ENCODE measurements at places on chromosomes 4 and X.

GRCh38 chrX:54386314-54386713 is 28.5 kb upstream of the WNK3 start:
- DNase-seq, result no peak

DNA sequence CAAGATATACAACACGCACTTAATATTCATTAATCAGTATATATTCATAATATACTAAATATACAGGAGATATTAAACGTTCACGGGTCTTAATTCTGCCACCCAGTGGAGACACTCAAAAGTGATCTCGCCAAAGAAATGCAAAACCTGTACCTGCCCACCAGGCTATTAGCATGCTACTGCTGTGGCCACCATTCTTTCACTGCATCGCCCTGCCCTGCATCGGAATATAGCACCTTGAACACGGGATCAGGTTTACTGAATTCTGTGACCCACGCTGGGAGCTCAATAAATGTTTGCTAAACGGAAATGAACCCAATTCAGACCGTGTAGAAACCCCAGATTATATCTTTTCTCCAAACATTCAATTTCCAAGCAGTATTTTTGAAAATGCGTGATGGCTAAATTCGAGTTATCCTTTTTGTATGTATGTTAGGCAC is 840 bp upstream of the CLCN3 start:
- no peak for DNase-seq

DNA sequence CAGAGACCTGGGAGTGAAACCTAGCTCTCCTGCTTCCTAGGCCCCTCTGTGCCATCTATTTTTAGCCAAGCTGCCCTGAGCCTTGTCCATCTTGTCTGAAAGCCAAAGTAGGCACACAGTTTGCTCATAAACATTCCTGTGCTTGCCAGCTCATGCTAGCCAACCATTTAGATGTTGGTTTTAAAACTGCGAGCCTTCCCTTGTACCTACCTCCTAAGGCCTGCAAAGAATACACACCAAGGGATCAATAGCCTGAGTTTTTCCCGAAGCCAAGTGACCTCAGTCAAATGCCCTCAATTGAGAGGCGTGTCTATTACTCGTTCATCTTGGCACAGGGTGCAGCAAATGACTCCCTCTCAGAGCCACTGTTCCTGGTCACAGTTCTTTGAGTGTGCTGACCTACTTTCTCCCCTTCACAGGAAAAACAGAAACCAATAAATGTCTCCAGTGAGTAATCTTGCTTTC is 48.5 kb downstream of the ZCCHC12 start:
- no peak for DNase-seq

DNA sequence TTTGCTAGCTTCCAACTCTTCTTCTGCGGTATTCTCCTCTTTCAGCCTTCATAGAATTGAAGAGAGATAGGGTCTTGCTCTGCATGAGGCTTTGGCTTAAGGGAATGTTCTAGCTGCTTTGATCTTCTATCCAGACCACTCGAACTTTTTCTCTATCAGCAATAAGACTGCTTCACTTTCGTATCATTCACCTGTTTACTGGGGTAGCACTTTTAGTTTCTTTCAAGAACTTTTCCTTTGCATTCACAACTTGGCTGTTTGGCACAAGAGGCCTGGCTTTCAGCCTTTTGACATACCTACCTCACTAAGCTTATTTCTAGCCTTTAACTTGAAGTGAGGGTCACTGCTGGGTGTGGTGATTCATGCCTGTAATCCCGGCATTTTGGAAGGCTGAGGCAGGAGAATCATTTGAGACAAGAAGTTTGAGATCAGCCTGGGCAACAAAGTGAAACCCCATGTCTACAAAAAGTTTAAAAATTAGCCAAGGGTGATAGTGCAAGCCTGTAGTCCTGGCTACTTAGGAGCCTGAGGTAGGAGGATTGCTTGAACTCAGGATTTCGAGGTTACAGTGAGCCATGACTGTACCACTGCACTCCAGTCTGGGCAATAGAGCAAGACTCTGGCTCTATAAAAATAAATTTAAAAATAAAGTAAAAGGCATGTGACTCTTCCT is 47.1 kb upstream of the HPGDS start:
- DNase-seq, result no peak

- DNase-seq, result no peak
Observed at GRCh38 chr4:83179205-83179604, 64.7 kb upstream of the PLAC8 start.

DNA sequence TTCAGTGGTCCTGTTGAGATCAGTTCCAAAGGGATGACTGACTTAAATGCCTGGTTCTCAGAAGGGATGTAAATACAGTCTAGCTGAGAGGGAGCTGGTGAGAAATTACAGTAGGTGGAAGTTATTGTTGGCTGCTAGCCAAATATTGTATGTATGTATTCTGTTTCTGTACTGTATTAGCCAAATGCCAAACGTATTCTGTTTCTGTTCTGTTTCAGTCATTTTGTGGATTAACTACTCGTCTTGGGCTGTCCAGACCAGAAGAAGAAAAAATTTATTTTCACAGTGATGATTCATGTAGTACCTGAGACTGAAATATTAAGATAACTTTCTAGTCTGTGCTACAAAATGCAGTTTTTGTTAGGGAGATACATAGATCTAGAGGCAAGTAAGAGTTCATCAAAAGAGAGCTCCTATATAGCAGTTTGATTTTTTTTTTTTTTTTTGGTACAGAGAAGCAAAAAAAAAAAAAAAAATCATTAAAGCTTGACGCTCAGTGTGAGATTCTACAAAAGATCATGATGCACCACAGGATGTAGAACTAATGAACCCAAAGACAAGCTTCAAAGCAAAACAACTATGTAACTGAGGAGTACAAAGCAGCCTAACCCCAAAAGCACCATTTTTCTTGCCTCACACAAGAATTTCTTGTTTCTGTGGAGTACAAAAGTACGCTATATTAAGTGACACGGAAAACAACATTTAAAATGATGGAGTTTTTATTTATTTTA is 54.8 kb downstream of the CASP6 start:
- no peak for DNase-seq

GRCh38 chr4:22496165-22496813 is 19.6 kb downstream of the ADGRA3 start:
- no peak for DNase-seq

- DNase-seq, result no peak
Observed at GRCh38 chr4:3010577-3010976, 47.2 kb downstream of the GRK4 start.

DNA sequence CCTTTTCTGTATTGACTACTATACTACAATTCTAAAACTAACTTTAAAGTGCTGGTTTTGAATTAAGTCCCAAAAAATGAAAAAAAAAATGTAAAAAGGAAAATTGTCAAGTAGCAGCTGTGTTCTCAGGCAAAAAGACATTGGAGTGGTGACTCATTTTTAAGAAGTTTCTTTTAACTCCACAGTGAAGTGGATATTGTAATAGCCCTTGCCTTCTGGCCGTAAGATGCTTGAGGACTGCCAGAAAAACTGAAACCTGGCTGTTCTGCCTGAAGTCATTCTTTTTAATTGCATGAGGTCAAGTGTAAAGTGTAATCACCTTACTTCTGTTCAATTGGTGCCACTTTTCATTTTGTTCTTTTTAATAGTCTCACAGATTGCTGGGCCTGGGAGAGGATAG is 28.9 kb downstream of the SPANXD start:
- DNase-seq, result no peak

- DNase-seq, result peak; percentile 63
Observed at GRCh38 chrX:13647709-13648212, 5.2 kb upstream of the TCEANC start.

- DNase-seq, result no peak
Observed at GRCh38 chr4:157964463-157964862, 208.4 kb downstream of the GASK1B start.

GRCh38 chrX:134647477-134647877 is 10.8 kb downstream of the PLAC1 start:
- no peak for DNase-seq

DNA sequence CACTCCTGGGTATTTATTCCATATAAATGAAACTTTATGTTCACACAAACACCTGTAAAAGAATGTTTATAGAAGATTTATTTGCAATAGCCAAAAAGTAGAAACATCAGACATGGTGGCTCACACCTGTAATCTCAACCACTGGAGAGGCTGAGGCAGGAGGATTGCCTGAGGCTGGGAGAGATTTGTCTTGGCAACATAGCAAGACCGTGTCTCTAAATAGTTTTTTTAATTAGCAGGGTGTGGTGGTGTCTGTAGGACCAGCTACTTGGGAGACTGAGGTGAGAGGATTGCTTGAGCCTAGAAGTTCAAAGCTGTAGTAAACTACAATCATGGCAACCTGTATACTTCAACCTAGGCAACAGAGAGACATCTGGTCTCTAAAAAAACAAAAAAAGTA is 27.7 kb upstream of the NFKB1 start:
- no peak for DNase-seq

DNA sequence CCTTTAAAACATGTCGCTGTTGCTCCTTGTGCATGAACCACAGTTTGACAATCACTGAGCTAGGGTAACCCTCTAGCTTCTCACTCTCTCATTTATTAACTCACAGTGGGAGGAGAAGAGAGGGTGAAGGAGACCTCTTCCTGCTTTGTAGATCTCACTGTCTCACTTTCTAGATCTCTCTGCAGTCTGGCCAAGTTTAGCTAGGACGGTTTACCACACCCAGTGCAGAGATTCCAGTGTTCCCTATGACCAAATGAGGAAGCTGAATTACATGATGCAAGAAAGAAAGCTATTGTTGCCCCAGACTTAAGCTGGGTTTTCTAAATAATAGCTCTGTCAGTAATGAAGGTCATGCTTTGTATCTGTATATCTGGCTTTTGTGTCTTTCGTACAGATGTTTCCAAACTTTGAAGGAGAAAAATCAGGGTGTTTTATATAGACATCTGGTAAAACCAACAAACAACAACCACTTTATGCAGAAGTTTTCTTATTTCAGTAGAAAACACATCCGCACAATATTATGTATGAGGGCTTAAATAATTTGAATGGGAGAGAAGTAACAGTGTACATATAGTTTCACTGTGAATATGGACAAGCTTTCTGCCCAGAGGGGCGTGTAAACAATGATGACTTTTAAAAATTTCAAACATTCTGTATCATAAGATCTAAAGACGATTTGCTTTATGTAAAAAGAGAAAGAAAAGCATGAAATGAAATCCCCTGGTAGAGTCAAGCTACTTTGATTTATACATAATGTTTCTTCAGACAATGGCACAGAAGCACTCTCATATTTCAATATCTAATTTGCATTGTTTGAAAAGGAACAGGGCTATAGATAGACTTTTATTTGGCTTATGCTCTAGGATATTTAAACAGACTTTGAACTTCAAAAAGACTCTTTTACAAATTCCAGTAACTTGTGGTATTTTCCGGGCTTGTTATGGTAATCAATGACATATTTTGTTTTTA is 582.3 kb downstream of the FSTL5 start:
- DNase-seq, result no peak

DNA sequence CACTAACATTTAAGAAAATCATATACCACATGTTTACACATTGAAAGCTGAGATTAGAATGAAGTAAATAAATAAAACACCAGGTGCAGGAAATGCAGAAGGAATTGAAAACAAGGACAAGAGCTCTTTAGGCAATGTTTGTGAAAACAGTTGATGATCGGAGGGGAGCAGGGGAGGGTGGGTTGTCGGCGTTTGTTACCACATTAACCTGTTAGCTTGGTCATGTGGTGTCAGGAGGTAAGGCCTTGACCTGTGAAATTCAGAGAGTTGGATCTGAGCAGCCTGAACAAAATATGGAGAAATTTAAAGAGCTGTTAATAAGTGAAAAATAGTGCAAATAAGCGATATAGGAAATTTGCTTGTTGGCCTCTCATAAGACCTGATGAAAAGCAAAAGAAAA is 759.9 kb downstream of the PDHA2 start:
- no peak for DNase-seq

- no peak for DNase-seq
Observed at GRCh38 chrX:1205681-1206611, 6.5 kb downstream of the CRLF2 start.

DNA sequence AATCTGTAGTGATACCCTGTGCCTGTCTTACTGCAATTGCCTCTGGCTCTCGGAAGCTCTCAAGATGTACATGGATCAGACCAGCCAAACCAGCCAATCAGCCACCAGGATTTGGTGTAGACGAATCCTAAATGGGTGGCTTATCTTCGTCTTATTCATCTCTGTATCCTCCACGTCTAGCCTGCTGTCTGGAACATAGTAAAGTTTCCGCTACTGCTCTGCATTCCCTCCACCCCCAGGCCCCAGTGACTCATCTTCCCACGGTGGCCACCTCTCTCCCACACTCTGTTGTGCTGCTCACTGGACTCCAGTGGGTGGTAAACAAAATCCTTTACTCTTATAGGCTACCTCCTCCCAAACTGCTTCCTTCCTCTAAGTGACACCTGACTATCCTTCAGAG is 37.8 kb downstream of the SEPTIN6 start:
- no peak for DNase-seq

DNA sequence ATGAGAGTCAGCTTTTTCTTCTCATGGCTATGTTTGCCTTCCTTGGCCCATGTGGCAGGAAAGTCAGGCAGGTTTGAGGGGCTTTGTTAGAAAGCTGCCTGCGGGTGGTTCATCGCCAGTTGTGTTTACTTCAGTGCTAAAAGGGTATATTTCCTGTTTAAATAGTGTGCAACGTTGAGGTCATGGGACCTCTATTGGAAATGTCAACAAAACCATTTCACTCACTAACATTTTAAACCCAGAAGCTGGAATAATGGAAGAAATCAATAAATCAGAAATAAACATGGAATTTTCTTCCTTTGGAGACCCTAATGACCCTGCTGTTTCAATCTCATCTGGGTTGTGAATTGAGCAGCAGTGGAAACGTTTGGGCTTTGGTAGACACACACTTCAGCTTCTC is 185.8 kb downstream of the ANKRD50 start:
- no peak for DNase-seq

DNA sequence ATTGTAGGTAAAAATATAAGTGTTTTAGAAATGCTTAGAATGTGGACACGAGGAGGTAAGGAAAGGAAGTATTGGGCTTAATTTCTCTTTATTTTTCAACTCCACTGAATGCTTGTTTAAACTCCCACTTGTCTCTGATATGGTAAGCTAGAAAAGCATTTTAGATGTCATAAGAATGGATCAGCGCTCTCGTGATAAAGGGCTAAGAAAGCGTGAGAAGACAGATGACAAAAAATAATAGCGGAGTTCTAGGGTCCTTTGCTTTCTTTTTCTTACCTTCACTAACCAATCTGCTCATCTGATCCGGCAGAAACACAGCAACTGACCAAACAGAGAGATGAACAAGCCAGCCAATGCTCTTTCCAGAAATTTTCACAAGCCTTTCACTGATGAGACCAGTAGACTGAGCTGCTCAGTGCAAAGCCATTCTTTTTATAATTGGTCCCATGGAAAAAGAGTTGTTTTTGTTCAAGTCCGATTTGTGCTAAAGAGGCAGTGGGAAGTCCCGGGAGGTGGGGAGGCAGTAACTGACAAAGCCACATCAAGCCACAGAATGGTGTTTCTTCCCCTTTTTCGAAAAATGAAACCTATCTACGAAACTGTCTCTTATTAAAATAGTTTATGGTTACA is at the start of gene TASL:
Gene TASL (minus strand): TSS at position 405 of the 630 bp plus-strand sequence. CDS start 17,411 bp downstream, outside the sequence.
- no peak for DNase-seq

DNA sequence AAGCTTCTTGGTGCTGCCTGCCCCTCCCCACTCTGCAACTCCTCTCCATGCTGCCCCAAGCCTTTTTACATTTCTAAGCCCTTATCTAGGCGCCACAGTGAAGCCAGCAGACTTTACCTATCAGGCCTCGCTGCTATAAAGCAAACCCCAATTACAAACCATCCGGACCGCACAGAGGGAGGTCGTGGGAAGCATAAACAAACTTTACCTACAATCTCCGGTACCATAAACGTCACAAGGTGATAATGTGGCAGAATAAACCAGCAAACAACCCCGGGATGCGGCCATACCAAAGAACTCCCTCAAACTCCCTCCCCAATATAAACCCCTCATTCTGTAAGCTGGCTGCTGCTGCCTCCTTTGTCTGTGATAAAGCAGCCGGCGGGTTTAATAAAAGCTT is 54.0 kb upstream of the ZCCHC13 start:
- no peak for DNase-seq

Data from bone marrow (tissue), 2 donors.